Type B pancreatic cell (in vitro differentiated cells): ENCODE measurements at places on chromosomes 7 and 10.
A peak's percentile ranks its signal among the peaks of the same experiment; 100 is the strongest.

DNA sequence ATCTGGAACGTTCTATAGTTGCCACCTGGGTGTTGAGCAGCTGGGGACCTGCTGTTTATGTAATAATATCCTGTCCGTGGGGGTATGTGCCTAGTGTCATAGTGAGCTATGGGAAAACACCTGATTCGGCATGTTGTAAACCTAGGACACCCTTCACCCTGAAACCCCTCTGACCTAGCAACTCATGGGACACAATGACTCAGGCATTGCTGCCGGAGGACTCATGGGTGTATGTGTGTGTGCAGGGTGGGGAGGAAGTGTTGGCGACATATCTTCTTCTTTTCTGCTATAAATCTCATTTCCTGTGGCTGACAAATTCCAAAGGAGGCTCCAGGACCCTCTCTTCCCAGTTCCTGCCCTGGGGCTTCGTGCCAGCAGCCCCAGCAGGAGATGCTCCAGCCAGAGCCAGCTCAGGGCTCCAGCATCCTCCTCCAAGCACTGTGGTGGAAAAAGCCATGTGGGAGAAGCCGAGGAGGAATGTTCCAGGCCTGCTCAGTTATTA, 77.0 kb upstream of the PODXL start:
- no peaks in the 10 kb centered on the region for H3K36me3 ChIP-seq
- peak overlapping the region; percentile 26 for H3K27ac ChIP-seq
- peaks cover 21% of the 10 kb centered on the region for H3K4me1 ChIP-seq
- DNase-seq = no peak
- no peak overlapping the region for H3K4me3 ChIP-seq

DNA sequence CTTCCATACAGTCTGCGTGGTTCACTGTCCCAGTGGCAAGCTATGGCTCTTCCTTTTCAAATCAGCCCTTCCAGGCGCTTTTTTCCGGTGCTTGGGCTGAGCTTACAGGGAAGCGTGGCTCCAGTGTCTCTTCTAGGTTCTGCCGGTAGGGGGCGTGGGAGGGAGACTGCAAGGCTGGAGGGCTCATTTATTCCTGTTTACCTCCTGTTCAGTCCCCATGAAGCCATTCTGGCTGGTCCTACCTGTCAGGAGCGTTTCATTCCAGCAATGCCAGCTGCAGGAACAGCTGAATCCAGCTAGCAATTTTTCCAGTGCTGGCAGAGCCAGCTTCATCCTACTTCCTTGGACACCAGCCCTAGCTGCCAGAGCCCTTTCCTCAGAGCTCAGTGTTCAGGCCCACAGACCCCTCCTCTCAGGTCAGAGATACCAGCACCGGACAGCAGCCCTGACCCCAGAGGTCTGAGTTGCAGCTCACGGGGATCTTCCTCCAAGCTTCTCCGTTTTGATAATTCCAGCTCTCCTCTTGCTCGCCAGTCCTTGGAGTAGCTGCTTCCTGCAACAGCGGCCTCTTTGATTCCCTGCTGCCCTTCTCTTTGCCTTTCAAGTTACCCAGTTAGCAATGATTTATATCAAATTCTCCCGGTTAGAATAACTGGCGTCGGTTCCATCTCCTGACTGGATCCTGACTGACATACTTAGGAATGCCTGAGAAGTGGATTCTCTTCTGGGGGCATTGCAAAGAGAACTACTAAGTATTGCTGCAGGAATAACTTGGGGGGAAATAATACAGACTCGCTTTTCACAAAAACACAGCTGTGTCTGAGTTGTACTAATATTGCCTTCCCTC, 129.8 kb downstream of the FRMD4A start:
- no peaks in the 10 kb centered on the region for H3K36me3 ChIP-seq
- H3K4me1 ChIP-seq = peaks cover 32% of the 10 kb centered on the region
- no peak overlapping the region for H3K27ac ChIP-seq
- DNase-seq = no peak

- no peak overlapping the region for H3K4me3 ChIP-seq
- H3K27me3 ChIP-seq = peaks cover 3% of the 10 kb centered on the region
- H3K27ac ChIP-seq = no peak overlapping the region
- H3K4me1 ChIP-seq = no peaks in the 10 kb centered on the region
- no peaks in the 10 kb centered on the region for H3K36me3 ChIP-seq
- no peak for DNase-seq
These were observed 47.5 kb upstream of the ANTXRL start for GRCh38 chr10:46239247-46239646.

DNA sequence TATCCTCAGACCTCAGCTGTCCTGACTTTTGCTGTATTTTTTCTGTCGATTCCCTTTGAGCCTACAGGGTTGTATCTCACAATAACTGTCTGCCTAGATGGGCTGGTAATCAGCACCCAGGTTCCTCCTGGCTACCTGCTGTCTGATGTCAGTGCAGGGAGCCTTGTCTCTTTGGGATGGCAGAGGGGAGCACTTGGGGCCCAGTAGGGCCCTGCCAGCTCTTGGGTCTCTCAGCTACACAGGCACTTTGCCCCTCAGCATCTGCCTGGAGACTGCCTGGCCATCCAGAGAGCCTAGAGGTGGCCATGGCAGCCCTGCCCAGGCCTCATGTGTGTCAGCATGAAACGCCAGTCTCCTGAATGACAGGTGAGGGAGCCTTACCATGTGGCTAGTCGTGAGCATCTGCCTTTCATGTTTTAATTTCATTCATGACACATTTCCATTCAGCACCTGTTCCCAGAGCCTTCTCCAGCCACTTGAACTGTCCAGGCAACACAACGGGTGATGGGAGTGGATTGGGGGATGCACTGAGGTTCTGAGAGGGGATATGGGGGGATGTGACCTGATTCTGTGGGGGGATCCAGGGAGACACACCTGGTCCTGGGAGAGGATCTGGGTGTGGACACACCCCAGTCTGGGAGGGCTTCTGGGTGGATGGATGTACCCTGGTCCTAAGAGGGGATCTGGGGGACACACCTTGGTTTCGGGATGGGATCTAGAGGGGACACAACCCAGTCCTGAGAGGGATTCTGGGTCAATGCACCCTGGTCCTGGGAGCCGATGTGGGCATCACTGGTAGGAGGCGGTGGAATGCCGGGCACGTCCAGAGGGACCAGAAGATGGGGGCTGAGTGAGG, 21.9 kb downstream of the ADCY1 start:
- H3K27me3 ChIP-seq = no peaks in the 10 kb centered on the region
- H3K27ac ChIP-seq = no peak overlapping the region
- no peaks in the 10 kb centered on the region for H3K4me1 ChIP-seq
- peak; percentile 66 for DNase-seq

DNA sequence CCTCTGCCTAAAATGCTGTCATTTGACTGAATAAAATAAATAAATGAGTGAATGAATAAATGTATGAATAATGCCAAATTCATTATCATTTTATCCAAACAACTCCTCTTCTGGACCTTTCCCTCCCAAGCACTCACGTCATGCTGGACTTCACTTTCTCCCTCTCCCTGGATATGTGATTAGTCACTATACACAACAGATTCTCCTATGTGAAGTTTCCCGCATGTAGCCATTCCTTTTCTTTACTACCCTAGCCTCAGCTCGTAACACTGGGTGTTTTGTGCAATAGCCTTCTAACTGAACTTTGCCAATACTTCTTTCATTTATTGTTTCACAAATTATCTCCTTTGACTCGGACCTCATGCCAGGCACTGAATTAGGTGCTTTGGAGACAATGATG, 87.6 kb upstream of the IL6 start:
- H3K27me3 ChIP-seq = peaks cover 3% of the 10 kb centered on the region
- no peak overlapping the region for H3K4me3 ChIP-seq
- H3K4me1 ChIP-seq = no peaks in the 10 kb centered on the region
- H3K36me3 ChIP-seq = no peaks in the 10 kb centered on the region
